Astrocyte (in vitro differentiated cells and primary cell): ENCODE measurements at places on chromosomes 6 and 20. TPM values are rescaled to one million over a fixed set of nuclear protein-coding genes. Genes with fewer than 3 reads are reported as not detected.

GRCh38 chr6:135182071-135183001, 1.2 kb downstream of the MYB start:
- peak overlapping the region; percentile 75 for H3K4me3 ChIP-seq
- DNase-seq = no peak
- H3K36me3 ChIP-seq = no peaks in the 10 kb centered on the region
- H3K27ac ChIP-seq = no peak overlapping the region
- H3K4me1 ChIP-seq = peaks cover 14% of the 10 kb centered on the region

DNA sequence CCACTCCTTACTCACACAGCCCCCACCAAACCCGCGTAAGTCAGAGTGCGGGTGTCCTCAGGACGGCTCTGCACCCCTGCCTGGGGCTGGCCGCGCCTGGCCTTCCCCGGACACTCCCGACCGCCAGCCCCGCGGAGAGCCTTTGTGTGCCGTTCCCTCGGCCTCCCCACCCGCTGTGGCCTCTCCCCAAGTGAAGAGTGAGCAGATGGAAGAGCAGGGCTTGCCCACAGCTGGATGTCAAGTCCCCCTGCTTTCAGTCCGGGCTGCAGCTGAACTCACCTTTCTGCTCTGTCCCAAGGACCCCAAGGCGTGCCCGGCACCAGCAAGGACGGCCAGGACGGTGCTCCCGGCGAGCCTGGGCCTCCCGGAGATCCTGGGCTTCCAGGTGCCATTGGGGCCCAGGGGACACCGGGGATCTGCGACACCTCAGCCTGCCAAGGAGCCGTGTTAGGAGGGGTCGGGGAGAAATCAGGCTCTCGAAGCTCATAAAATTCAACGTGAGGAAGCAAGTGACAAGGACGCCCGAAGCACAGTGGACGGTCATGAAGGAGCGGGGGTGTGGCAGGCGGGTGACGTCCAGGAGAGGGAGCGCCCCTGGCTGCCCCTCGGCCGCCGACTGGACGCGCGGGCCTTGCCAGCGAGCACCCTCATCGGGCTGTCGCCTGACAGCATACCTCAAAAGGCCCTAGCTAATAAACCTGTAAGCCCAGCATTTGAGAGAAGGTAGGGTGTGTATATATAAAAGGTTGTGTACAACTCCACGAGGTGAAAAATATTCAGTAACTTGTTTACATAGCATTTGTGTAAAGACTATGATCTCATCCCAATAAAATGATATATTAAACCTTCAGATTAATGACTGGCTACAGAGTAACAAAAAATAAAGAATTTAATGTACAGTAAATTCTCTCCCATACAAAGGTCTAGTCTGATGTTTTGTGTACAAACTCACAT, 21.1 kb downstream of the TCFL5 start:
- no peak overlapping the region for H3K4me3 ChIP-seq
- H3K4me1 ChIP-seq = peaks cover 3% of the 10 kb centered on the region
- no peaks in the 10 kb centered on the region for H3K27me3 ChIP-seq
- DNase-seq = no peak

- H3K27me3 ChIP-seq = no peaks in the 10 kb centered on the region
- no peaks in the 10 kb centered on the region for H3K4me1 ChIP-seq
- no peaks in the 10 kb centered on the region for H3K36me3 ChIP-seq
- H3K4me3 ChIP-seq = no peak overlapping the region
- no peak overlapping the region for H3K27ac ChIP-seq
These were observed 83.6 kb upstream of the C20orf144 start for GRCh38 chr20:33578510-33578909.

DNA sequence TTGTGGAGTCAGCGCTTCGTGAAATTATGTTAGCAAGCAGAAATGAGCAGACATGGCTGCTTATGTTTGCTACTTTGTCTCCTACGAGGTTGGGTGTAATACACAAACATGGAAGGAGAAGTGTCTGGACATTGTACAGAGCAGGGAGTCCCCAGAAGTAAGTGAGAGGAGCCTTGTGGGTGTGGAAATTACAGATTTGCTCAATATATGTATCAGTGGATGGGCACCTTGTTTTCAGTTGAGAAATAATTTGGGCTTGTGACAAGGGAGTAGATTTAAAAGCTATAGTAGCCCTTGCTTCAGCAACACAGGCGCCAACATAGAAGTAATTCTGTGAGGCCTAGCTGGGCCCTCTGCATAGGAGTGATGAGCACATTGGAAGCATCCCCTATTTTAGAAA, 49.2 kb downstream of the HECA start:
- no peak overlapping the region for H3K27ac ChIP-seq
- no peak overlapping the region for H3K4me3 ChIP-seq
- H3K36me3 ChIP-seq = no peaks in the 10 kb centered on the region
- no peak for DNase-seq
- no peaks in the 10 kb centered on the region for H3K27me3 ChIP-seq

GRCh38 chr6:151240791-151241642, 1.2 kb downstream of the AKAP12 start:
- H3K27me3 ChIP-seq = no peaks in the 10 kb centered on the region
- DNase-seq = peak; percentile 85
- H3K36me3 ChIP-seq = no peaks in the 10 kb centered on the region
- peaks cover 23% of the 10 kb centered on the region for H3K4me1 ChIP-seq

GRCh38 chr6:121302882-121303281, 31.4 kb downstream of the TBC1D32 start:
- H3K4me1 ChIP-seq = no peaks in the 10 kb centered on the region
- DNase-seq = no peak
- no peaks in the 10 kb centered on the region for H3K36me3 ChIP-seq
- H3K27ac ChIP-seq = no peak overlapping the region
- no peaks in the 10 kb centered on the region for H3K27me3 ChIP-seq

- no peak for DNase-seq
- no peaks in the 10 kb centered on the region for H3K4me1 ChIP-seq
- H3K4me3 ChIP-seq = no peak overlapping the region
- H3K36me3 ChIP-seq = no peaks in the 10 kb centered on the region
These were observed 82.5 kb upstream of the ZNFX1 start for GRCh38 chr20:49360242-49360968.

DNA sequence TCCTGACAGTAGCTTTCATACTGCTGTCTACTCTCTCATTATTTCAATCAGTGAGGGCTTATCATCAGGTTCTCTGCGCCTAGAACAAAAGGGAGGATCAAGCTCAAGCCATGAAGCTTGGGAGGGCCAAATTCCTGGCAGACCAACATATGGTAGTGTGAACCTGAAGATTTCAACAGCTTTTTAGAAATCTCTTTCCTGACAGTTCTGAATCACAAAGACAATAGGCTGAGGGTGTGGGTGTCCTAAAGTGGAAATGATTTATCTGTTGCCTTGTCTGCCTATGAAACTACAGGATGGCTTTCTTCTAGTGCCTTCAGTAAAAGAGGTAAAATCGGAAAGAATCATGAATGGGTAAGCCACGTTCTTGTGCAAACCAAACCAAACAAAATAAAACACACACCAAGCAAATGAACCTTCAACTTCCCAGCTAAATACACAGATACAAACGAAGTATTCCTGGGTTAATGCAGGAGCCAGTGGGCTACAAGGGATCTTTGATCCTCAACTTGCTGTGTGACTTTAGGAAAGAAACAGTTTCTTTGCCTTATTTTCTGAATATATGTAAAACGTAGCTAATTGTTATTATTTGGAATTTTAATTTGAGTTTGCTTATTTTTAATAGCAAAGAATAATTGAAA, 2.7 kb upstream of the RHAG start:
- H3K4me3 ChIP-seq = no peak overlapping the region
- H3K27me3 ChIP-seq = no peaks in the 10 kb centered on the region
- no peak for DNase-seq
- no peaks in the 10 kb centered on the region for H3K4me1 ChIP-seq
- H3K36me3 ChIP-seq = no peaks in the 10 kb centered on the region

DNA sequence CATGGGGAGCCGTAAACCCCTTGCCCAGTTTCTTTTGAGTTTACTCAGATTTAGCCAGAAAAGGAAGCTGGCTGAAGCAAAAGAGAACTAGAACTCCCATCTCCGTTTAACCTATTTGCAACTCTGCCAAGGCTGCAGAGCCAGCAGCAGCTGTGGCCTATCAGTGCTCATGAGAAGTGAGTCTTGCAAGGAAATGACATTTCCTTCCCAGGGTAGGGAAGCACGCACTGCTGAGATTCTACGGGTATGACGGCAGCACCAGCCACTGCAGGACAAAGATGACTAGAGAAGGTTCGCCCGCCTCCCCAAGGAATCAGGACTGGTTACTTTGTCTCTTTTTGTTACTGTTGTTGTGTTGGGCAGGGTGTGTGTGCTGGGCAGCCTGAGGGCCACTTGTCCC, 47.6 kb downstream of the PPP1R3G start:
- no peak overlapping the region for H3K4me3 ChIP-seq
- no peaks in the 10 kb centered on the region for H3K36me3 ChIP-seq
- peak; percentile 76 for DNase-seq
- H3K27ac ChIP-seq = peak overlapping the region; percentile 5
- no peaks in the 10 kb centered on the region for H3K27me3 ChIP-seq
- peaks cover 3% of the 10 kb centered on the region for H3K4me1 ChIP-seq

The OR2H1 gene
- total RNA-seq = not detected in 2 replicates

The AURKA gene
- 10.4 and 14.8 TPM in 2 replicates for total RNA-seq
